ENCODE measurements at places on chromosomes 6 and 20. TPM values are rescaled to one million over a fixed set of nuclear protein-coding genes. Genes with fewer than 3 reads are reported as not detected.

GRCh38 chr6:165662749-165663376 lies at the start of gene PDE10A:
Gene PDE10A (minus strand): TSS chr6:165663241. CDS start chr6:165662811, 430 bp downstream.
- DNase-seq: no peak

DNA sequence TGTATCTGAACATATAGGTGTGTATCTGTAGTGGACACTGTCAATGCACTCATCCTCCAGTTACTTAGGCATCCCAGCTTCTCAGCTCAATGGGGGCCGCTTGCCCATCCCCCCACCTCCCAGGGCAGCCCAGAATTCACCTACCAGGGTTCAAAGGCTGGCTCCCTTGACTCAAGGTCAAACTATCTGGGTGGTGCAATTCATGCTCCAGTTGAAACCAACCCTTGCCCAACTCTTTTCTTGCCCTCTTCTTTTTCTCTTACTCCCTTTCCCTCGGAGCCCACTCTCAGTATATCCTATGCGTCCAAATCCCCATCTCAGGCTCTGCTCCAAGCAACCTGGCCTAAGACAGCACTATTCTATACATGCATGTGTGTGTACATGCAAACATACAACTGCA lies 127.4 kb downstream of the BCAS1 start:
- DNase-seq: no peak

GRCh38 chr20:15889061-15889460 lies 684.2 kb downstream of the KIF16B start:
- no peak for DNase-seq

DNA sequence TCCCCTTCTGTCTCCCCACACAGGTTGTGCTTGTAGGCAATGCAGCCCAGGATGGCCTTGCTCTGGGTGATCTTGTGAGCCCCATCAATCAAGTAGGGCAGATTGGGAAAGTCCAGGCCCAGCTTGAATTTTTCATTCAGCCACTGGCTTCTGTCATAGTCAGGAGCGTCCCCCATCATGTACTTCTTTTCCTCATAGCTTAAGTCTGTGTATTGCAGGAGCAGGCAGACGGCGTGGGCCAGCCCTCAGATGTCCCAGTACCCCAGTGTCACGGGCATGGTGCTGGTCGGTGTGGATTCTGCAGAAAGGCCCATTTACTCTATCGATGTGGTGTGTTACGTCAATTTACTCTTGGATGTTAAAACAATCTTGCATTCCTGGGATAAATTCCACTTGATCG lies 40.1 kb upstream of the SLC16A10 start:
- no peak for DNase-seq

GRCh38 chr20:21702553-21703470 lies 2.7 kb upstream of the PAX1 start:
- no peak for DNase-seq

DNA sequence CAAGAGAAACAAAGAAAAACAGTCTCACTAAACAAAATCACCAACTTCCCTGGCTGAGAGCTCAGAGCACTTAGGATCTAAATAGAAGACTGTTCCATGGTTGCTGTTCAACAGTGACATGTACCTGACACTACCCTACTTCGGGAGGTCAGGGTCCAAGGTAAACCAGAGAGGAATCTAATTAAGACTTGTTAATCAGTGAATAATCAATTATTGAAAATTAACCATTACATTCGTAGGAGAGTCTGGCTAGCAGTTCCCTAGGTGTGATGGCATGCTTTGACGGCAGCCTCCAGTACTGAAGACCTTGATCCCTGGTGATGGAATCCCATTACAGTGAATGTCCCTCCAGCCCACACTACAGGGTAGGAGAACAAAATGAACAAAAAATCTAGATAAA lies 154.0 kb upstream of the AFDN start:
- DNase-seq: no peak

DNA sequence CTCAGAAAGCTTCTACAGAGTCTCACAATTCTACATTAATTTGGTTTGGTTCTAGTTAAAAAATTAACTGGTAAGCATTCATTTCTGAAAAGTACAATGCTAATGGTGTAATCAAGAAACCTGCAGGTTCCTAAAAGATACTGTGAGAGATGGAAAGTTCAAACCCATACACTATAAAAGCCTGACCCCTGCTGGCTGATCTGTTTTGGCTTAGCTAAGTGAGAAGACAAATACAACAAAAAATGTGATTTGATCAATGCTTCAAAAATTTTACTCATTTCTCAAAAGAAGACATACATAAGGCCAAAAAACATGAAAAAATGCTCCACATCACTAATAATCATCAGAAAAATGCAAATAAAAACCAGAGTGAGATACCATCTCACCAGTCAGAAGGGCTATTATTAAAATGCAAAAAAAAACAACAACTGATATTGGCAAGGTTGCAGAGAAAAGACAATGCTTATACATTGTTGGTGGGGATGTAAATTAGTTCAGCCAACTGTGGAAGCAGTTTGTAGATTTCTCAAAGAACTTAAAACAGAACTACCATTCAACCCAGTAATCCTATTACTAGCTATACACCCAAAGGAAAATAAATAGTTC lies 102.8 kb downstream of the MOXD1 start:
- no peak for DNase-seq

GRCh38 chr20:2387180-2387577 lies 6.5 kb downstream of the TGM6 start:
- DNase-seq: peak; percentile 23

DNA sequence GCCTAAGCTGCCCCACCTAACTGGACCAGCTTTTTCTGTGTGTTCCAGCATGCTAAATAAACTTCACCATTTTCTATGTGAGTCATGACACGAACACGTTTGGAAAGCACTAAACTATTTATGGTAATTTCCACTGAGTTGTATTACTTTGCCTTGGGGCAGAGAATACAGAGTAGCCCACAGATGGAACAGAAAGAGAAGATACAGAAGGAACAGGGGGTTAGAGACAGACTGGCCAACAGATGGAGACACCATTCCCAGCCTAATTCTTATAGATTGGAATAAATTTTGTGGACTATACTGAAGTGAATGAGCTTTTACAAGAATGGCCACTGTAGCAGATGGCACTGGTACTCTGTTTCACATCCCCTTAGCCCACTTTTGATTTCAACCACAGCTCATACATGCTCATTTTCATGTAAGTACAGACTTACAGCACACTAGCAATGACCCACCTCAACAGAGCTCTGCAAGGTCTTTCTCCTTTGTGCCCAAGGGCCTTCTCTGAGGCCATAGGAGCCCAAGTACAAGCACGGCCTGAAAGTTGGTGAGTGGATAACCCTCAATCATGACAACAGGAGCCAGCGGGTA lies 13.1 kb upstream of the NT5DC1 start:
- DNase-seq: no peak

GRCh38 chr6:33607784-33608161 lies 13.3 kb upstream of the ITPR3 start:
- no peak for DNase-seq

- no peak for DNase-seq
Observed at GRCh38 chr6:27811451-27811772, 100.8 kb downstream of the OR2B2 start.

- no peak for DNase-seq
Observed at GRCh38 chr6:157169226-157169625, 154.1 kb downstream of the TMEM242 start.

GRCh38 chr20:2544211-2544610 lies 7.8 kb downstream of the TMC2 start:
- DNase-seq: no peak

DNA sequence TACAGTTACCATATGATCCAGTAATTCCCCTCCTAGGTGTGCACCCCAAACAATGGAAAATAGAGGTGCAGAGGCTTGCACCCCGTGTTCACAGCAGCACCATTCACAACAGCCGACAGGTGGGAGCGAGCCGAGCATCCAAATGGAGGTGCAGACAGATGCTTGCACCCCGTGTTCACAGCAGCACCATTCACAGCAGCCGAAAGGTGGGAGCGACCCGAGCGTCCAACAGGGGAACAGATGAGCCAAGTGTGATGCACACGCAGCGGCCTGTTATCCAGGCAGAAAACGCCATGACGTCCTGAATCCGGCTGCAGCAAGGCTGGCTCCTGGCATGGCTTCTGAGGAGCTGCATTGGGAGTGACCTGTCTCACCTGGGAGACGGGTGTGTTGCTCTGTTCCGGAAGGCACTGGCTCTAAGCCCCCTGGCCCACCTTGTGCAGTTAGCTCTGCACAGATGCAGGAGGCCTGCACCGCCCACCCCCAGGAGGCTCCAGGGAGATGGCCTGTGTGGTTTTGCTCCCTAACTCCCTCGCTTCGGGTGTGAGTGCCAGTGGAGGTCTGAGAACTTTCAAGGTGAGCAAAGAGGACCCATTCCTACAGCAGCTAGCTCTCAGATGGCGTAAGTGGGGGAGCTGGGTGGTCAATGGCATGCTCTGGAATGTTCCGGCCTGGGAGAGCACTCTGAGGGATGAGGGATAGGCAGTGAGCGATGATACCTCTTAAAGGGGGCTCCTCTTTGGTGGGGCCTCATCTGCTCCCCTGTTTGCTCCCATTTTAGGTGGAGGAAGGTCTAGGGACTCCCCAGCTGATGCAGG lies 47.8 kb upstream of the FRMD1 start:
- no peak for DNase-seq

DNA sequence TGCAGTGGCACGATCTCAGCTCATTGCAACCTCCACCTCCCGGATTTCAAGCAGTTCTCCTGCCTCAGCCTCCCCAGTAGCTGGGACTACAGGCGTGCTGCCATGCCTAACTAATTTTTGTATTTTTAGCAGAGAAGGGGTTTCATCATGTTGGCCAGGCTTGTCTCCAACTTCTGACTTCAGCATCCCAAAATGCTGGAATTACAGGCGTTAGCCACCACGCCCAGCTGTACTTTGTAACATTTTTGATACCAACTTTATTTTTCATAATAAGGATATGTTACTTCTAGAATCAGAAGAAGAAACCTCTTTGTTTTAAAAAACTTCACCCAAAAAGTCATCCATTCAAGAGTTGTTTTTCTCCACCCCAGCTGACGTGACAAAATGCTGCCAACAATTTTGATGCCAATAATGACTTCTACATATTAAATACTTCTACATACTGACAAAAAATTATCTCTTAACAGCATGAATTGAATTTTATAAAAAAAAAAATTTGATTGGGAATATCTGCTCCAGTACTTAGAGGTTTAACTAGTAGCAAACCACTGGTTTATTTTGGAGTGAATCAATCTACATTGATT lies 22.5 kb upstream of the PRIM2 start:
- no peak for DNase-seq

GRCh38 chr20:2144850-2145249 lies 43.2 kb downstream of the STK35 start:
- no peak for DNase-seq

DNA sequence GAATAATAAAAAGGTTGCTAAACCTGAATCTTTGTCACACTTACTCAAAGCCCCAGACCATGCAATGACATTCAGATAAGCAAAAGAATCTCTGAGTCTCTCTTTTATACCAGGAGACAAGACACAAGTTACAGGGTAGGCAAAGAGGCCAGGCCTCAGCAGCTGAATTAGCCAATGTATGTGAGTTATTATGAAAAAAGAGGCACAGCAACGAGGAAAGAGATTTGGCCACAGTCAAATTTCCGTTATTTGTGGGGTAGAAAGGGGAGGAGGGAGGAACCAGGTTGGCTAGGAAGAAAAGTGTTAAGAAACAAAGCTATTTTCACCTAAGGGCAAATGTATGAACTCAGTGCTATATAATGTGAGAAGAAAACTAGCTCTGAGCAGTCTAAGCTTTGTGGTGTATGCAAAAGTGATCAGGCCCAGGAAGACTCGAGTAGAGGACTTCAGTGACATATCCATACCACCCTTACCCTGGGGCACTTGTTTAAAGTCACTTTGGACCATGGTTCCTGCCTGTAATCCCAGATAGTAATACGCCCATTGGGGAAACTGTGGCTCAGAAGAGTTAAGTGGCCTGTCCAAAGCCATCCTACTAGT lies 19.1 kb downstream of the IPCEF1 start:
- DNase-seq: no peak

DNA sequence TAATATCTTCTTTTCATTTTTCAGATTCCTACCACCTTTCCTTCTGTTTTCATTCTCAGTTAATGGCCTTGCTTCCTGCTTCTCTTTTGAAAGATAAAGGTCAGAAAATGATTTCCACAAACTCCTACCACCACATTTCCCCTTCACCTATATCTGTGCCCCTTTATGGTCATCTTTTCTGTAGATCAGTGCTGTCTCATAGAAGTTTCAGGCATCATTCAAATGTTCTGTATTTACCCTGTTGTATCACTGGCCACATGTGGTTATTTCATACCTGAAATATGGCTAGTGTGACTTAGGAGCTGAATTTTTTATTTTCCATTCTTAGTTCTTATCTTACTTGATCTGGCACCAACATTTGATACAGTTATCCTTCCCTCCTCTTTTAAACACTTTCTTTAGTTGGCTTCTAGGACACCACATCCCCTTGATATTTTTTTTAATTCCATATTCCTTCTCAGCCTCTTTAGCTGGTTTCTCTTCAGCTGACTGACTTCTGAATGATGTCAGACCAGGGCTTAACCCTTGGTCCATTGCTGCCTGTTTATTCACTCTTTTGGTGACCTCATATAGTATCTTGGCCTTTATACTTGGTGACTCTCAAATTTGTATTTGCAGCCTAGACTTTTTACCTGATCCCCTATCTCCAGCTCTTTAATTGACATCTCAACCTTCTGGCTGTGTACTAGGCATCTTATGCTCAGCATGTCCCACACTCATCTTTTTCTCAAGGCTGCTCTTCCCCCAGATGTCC lies 81.0 kb downstream of the ATRN start:
- DNase-seq: no peak

- no peak for DNase-seq
Observed at GRCh38 chr20:24676978-24677370, 207.5 kb downstream of the SYNDIG1 start.

DNA sequence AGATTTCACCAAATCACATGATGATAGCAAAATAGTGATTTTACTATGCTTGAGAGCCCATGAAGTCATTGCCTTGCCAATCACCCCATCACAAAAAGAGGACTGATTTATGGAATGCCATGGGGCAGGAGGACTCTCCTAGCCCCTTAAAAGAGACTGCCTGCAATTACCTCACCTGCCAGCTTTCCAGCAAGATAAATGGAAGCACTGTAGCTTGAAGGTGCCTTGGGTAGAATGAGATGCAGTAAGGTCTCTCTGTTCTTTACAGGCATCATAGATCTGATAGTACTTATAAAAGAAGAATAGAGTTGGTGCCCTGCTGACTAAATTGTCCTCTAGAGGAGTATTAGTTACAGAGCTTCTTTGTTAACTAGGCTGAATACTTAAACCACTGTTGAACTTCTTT lies 242.3 kb downstream of the TMEM242 start:
- no peak for DNase-seq

GRCh38 chr6:5457041-5457440 lies 195.7 kb downstream of the FARS2 start:
- no peak for DNase-seq

- no peak for DNase-seq
Observed at GRCh38 chr20:50496773-50497385, 13.3 kb upstream of the PTPN1 start.

GRCh38 chr6:39312912-39313525 lies 1.2 kb downstream of the KCNK17 start:
- no peak for DNase-seq

GRCh38 chr6:141848029-141848890 lies 284.5 kb upstream of the GJE1 start:
- no peak for DNase-seq

The C6orf52 gene
- 1.6 TPM for total RNA-seq

The DOP1A gene
- total RNA-seq: 18.9 TPM

The ULBP1 gene
- 0.20 TPM for total RNA-seq

The NFATC2 gene
- 51.0 TPM for total RNA-seq

The SYCP2 gene
- 6.0 TPM for total RNA-seq

The ZFP57 gene
- total RNA-seq: not detected

The ARHGAP18 gene
- 26.7 TPM for total RNA-seq

The FAM209A gene
- total RNA-seq: 3.8 TPM

The TAAR2 gene
- not detected for total RNA-seq

The PXDC1 gene
- 0.72 TPM for total RNA-seq

The HLA-DMB gene
- total RNA-seq: 11.1 TPM

The CRISP2 gene
- total RNA-seq: not detected
